ENCODE measurements at places on chromosomes 1 and 21.

DNA sequence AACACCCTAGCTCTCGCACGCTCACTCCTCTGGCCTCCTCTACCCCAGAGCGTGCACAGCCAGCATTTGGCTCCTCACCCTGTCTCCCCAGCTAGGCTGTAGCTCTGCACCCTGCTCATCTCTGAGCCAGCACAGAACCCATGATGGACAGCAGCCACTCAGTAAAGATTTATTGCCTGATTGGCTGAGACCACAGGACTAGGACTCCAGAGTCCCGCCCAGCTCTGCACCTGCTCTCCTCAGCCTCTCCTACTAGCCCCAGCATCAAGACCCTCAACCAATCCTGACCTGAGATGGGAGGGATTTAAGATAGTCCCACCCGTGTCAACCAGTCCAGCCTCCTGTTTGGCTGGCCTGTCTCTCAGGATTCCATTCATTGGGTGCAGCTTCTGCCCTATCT lies 9.3 kb downstream of the C1QB start:
- DNase-seq: peak; percentile 62

DNA sequence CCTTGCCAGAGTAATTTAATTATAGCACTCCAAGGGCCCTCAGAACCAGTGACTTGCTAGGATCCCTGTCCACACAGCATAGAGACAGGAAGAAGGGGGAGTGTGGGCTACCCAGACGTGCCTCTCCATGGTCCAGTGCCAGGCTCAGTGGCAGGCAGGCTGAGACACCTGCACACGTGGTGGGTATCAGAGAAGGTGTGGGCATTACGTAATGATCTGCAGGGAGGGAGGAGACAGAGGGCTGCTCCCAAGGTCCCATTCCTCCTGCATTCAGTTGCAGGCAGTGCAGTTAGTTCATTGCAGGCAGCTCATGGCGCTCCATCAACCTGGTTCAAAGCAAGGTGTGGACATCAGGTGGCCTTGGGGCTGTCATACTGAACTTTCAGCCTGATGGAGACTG lies 49.9 kb downstream of the C8B start:
- no peak for DNase-seq

GRCh38 chr1:222064388-222065211 lies 322.7 kb upstream of the DUSP10 start:
- DNase-seq: no peak

- DNase-seq: peak; percentile 43
Observed at GRCh38 chr1:226764533-226764932, 25.5 kb upstream of the ITPKB start.

DNA sequence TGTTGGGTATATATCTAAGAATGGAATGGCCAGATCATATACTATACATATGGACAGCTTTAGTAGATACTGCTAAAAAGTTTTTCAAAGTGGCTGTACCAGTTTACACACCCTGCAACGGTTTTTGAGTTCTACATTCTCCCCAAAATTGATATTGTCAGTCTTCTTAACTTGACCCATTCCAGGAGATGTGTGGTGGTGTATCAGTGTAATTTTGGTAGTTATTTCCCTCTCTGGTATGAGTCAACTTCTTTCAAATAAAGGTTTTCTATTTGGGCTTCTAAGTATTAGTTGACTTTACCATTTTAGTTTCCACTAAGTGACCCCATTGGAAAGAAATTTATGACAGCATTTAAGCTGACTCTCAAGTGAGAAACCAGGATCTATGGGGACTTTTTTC lies 29.2 kb downstream of the INKA2 start:
- no peak for DNase-seq

GRCh38 chr1:178713259-178713658 lies 11.8 kb upstream of the RALGPS2 start:
- no peak for DNase-seq

DNA sequence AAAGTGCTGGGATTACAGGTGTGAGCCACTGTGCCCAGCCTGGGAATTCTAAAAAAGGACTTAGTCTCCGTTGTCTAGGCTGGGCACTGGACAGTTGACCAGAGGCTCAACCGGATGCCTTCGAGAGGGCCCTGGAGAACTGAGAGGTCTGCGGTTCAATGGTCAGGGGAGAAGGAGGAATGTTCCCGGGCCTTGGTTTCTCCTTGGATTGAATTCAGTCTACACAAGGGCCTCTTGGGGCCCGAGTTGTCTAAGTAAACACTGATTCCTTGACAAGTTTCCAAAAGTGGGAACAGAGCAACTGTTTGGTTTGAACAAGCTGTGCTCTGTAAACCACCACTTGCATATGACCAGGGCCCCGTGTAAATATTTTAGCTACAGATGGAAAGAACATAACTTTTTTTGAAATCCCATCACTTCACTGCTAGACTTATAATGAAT lies 29.1 kb upstream of the CAPZB start:
- DNase-seq: no peak
